ENCODE measurements at places on chromosomes 7 and 10.

GRCh38 chr7:128307061-128307460, 36.6 kb downstream of the RBM28 start:
- no peak for DNase-seq

DNA sequence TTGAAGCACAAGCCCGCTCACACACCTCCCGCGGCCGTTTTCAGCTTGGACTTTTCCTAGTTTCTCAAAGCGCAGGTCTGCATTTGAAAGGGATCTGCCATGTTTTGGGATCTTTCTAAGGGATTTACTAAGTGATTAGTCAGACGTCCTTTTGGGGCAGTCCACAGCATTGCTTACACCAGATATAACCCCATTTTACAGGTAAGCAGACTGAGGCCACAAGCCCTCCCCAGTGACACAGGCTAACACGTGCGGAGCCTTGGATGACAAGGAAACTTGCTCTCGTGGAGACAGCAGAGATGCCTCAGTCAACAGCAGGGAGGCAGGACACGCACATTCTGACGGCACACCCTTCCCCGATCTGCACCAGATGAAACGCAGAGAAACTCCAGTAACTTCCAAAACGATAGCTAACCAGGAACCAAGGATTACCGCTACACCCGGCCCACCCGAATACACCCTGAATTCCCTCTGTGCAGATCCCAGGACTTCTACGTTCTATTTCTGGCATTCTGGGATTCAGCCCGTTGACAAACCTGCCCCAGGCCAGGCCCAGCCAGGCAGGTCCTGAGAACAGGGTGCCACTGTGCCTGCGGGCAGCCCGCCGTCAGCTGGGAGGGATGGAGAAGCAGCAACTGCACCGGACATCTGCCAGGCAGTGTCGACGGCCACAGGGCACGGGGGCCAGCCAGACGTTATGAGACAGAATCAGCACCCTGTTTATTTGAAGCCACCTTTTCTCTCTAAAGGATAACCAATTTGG, 27.9 kb downstream of the FOXL3 start:
- no peak for DNase-seq

DNA sequence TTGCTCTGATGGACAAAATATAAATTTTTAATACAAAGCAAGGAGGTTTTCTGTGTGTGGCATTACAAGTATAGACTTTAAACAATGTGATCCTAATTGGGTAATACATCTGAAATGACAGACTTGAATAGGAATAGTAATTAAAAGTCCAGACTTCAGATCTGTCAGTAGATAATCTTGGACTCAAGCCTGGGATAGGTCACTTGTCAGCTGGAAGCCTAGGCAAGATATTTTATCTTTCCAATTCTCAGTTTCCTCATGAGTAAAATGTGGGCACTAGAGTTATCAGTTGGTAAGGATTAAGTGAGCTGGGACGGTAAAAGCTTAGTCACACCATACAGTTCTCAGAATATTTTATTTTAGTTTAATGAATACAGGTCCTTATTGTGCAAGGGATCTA, 10.4 kb upstream of the ZMYND11 start:
- DNase-seq, result no peak

DNA sequence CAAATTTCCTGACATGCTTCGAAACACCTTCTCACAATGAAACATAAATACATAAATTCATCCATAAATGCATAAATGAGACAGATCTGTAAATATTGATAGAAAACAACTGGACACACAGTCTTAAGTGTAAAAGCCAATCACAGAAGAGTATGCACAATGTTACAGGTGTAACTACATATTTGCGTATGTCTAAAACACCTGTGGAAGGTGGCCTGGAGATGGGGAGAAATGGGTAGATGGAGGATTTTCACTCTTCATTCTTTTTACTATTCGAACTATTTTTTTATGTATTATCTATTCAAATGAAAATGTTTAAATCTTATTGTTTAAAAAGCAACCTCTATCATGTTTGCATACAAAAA, 860 bp downstream of the IQUB start:
- DNase-seq, result no peak

- no peak for DNase-seq
Observed at GRCh38 chr7:157565201-157565626, 228.4 kb downstream of the DNAJB6 start.

GRCh38 chr10:113515601-113516000, 37.3 kb upstream of the HABP2 start:
- no peak for DNase-seq

- no peak for DNase-seq
Observed at GRCh38 chr10:35356725-35357092, 20.4 kb downstream of the CCNY start.

GRCh38 chr7:111018447-111018846, 72.5 kb upstream of the LRRN3 start:
- DNase-seq, result no peak

- peak; percentile 54 for DNase-seq
Observed at GRCh38 chr10:104300002-104300735, 31.2 kb downstream of the GSTO2 start.
